HCT116 (cell line): ENCODE measurements at places on chromosomes 11 and 22. TPM values are rescaled to one million over a fixed set of nuclear protein-coding genes. Genes with fewer than 3 reads are reported as not detected.

DNA sequence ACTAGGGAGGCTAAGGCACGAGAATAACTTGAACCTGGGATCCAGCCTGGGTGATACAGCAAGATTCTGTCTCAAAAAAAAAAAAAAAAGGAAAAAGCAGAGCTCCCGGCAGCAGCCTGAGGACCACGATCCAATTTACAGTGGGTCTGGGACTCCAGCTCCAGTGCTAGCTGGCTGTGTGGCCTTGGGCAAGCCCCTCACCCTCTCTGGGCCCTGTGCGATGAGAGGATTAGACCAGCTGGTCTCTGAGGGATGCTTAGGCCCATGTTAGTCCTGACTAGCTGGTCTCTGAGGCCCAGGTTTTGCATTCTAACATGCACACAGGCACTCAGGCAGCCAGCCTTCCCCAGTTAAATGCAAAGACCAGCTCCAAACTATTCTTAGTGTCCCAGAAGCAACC is 13.7 kb downstream of the CARD10 start:
- peaks cover 51% of the 10 kb centered on the region for H3K4me1 ChIP-seq
- H3K27me3 ChIP-seq = no peaks in the 10 kb centered on the region
- no peak overlapping the region for H3K27ac ChIP-seq
- H3K4me3 ChIP-seq = no peak overlapping the region
- no peak for DNase-seq

GRCh38 chr11:72067266-72067665 is 13.1 kb downstream of the NUMA1 start:
- no peak for DNase-seq
- no peak overlapping the region for H3K4me3 ChIP-seq
- peaks cover 34% of the 10 kb centered on the region for H3K4me1 ChIP-seq
- no peaks in the 10 kb centered on the region for H3K27me3 ChIP-seq
- peaks cover 7% of the 10 kb centered on the region; the same call in 1 of the 2 replicates for H3K36me3 ChIP-seq

DNA sequence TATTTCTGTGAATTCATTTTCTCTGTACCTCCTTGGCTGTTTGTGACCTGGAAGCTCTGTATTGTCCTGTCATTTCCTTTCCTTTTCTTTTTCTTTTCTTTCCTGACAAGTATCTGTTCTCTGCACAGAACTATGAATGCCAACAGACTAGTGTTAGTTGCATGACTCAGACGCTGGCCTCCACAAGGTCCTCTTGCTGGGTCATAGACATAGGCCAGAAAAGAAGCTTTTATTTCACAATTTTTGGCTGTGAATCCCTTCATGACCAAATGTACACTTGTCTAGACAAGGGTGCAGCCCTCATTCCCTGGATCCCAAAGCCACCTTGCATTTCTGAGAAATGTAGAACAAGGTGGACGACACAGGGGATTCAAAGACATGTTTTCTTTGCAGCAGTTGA is 104.1 kb upstream of the MTNR1B start:
- 0 out of 2 replicates have a peak, but pooled peaks cover 12% of the 10 kb centered on the region for H3K27me3 ChIP-seq
- no peaks in the 10 kb centered on the region for H3K4me1 ChIP-seq
- no peaks in the 10 kb centered on the region for H3K36me3 ChIP-seq
- DNase-seq = no peak
- H3K4me3 ChIP-seq = no peak overlapping the region
- H3K27ac ChIP-seq = no peak overlapping the region

GRCh38 chr22:23035557-23036277 is 34.6 kb upstream of the GNAZ start:
- no peak for DNase-seq
- no peaks in the 10 kb centered on the region for H3K27me3 ChIP-seq
- H3K4me1 ChIP-seq = no peaks in the 10 kb centered on the region

DNA sequence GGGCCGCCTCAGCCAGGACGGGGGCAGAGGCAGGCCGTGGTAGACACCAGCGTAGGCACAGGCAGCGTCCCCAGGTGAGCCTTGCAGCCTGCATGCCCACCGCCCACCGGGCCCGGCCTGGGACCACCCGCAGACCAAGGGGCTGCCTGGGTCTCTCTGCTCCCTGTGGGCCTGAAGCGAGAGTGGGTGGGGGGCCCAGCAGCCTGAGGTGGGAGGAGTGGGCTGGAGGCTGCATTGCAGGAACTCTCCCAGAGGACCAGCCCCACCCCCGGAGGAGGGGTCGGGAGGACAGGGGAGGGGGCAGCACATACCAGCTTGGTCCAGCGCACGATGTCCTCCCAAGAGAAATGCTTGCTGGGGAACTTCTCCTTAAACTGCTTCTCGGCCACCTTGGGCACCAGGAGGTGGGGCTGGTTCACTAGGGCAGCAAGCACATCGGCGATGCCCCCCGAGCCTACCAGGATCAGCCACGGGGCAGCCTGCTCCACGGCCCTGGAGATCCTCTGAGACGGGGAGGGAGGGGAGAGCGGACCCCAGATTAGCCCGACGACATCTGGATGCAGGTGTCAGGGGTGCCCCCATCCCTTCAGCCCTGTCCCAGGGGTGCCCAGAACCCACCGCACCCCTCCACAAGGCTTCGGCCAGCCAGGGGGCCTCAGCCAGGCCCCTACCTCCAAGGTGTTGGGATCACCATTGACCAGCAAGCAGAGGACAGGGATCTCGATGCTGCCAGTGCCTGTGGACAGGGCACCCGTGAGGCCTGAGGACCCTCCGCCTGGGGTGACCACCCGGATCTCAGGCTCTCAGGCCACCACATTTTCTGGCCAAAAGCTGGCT is 17.5 kb downstream of the TSSC4 start:
- H3K4me1 ChIP-seq = no peaks in the 10 kb centered on the region
- no peaks in the 10 kb centered on the region for H3K36me3 ChIP-seq
- DNase-seq = no peak
- H3K27ac ChIP-seq = no peak overlapping the region

DNA sequence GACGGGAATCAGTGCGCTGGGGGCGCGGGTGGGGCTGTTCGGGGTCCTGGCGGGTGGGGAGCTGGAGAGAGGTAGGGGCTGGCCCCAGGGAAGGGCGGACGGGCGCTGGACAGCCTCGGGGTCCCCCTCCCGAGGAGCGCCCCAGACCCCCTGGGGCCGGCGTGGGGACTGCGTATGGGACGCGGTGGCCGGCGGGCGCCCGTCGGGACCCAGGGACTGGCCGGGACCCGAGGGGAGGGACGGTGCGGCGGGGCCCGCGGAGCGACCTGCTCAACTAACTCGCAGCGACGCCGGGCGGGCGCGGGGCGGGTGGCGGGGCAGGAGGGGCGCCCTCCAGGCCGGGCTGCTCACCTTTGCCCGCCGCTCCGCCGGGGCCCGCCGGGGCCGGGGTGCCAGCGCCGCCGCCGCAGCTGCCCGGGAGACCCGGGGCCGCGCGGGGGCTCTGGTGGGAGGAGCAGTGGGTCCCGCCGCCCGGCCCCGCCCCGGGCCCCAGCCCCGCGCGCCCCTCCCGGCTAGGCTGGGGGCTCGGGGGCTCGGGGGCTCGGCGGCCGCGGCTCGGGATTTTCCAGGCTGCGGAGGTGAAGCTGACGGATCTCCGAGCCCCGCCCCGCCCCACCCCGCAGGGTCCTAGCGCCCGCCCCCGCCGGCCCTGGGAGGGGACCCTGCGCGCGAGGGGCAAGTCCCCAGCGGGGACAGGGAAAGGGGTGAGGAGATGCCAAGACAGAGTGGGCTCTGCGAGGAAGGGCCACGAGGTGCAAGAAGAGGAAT is 12.3 kb downstream of the STARD10 start:
- no peak for DNase-seq
- no peaks in the 10 kb centered on the region for H3K36me3 ChIP-seq
- no peaks in the 10 kb centered on the region for H3K27me3 ChIP-seq
- H3K4me1 ChIP-seq = peaks cover 12% of the 10 kb centered on the region
- peak overlapping the region; percentile 46; the same call in 1 of the 2 replicates for H3K27ac ChIP-seq

DNA sequence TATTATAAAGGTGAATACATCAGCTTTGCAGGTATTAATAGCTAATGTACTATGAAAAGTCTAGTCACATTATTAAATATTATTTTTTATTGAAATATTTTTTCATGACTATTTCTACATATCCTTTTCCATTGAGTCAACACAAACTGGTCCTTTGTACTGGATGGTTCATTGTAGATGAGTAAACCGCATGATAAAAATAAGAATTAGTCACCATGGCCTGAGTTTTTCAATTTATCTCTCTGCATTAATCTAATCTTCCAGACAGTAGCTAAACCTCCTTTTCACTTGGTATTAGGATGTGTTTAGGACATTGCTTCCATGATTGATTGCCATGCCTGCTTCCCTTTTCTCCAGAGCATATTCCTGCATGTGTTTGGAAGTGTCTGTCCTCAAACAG is 439.4 kb upstream of the ARHGAP42 start:
- DNase-seq = no peak
- no peaks in the 10 kb centered on the region for H3K4me1 ChIP-seq
- no peak overlapping the region for H3K27ac ChIP-seq

DNA sequence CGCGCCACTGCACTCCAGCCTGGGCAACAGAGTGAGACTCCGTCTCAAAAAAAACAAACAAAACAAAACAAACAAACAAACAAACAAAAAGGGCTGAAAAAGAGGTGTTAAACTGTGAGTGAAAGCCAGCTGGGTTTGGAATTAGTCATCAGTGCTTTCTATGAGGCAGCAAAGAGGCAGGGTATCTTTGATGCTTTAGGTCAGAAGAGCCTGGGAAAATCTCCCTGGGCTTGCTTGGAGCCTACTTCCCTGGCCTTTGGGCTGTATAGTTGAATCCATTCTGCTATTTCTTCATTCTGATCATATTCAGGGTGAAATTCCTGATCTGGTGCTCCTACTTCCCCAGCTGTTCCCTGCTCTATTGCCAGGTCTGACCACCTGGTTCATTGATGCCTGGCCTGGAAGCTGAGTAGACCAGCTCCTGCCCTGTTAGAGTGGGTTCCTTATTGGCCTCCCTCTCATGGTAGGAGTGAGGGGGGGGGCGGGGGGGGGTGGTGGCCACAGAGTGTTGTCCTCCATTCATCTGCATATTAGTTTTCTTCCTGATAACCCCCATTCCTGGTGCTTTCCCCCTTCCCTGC is 65.6 kb downstream of the INSC start:
- no peaks in the 10 kb centered on the region for H3K36me3 ChIP-seq
- no peak overlapping the region for H3K27ac ChIP-seq
- DNase-seq = no peak
- no peak overlapping the region for H3K4me3 ChIP-seq

DNA sequence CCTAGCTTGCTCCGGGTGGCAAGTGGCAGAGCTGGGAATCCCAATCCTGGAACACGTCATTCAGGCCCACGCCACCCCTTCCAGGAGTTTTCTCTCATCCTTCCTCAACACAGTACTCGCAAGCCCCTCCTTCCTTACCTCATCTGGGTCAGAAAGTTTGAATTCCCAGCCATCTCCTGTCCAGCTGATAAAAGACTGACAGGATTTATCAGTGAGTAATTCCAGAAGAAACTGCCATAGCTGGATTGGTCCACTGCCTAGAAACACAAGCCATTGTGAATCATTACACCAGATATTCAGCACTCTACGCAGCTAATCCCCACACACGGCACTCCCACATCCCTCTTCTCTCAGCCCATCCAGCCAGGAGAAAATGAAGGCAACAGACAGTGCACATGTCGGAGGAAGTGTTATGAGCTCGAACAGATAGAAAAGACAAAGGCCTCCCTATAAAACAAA is 124.0 kb downstream of the ETS1 start:
- H3K27ac ChIP-seq = no peak overlapping the region
- H3K27me3 ChIP-seq = no peaks in the 10 kb centered on the region
- H3K4me1 ChIP-seq = peaks cover 12% of the 10 kb centered on the region
- H3K36me3 ChIP-seq = no peaks in the 10 kb centered on the region
- DNase-seq = no peak
- no peak overlapping the region for H3K4me3 ChIP-seq

MAP6 gene
- total RNA-seq = not detected

OR4D5 gene
- not detected for total RNA-seq

SCGB1A1 gene
- 2.0 TPM for total RNA-seq

SMC1B gene
- not detected for total RNA-seq
